ENCODE measurements at places on chromosomes 3 and 15.

DNA sequence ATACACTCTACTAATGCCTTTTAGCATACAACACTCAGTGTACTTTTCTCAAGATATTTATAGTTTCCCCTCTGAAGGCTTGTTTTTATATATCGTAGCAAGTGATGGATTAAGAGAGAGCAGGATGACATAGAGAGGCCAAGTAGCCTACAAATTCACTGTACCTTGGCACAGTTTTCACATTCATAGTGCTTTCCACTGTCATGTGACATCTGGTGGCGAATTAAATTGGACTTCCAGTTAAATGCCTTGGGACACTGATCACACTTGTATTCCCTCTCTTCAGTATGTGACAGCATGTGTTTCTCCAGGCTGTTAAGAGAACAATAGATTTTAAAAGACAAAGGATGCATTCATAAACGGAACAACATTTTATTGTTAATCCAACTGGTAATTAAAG, 541.1 kb downstream of the MECOM start:
- no peak for DNase-seq

GRCh38 chr3:168083906-168084305, 11.8 kb downstream of the GOLIM4 start:
- DNase-seq = no peak

- DNase-seq = no peak
These were observed 911 bp downstream of the CCRL2 start for GRCh38 chr3:46407970-46408369.

- DNase-seq = no peak
These were observed 99.9 kb downstream of the CACNA1D start for GRCh38 chr3:53594276-53594675.

DNA sequence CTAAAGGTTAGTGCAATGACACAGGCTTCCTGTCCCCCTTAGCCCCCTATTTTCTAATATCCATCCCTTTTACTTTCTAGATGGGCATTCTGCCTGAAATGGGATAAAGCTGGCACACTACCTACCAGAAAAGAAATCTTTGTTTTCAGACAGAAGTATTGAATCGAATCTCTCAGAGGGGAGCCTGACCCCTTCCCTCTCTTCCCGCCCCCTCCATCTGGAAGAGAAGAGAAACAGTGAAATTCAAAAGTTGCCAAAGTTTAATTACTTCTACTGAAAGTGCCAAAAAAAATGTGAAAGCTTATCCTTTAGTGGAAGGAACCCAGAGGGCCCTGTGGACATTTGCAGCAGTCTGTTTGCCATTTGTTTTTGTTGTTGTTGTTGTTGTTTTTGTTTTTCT, 523.8 kb downstream of the AGBL1 start:
- no peak for DNase-seq

- DNase-seq = no peak
These were observed 2.4 kb upstream of the PIK3R4 start for GRCh38 chr3:130748981-130749380.
